ENCODE measurements at places on chromosomes 16 and 17. TPM values are rescaled to one million over a fixed set of nuclear protein-coding genes. Genes with fewer than 3 reads are reported as not detected.

The CBFA2T3 gene
- total RNA-seq: 11.1 TPM

DNA sequence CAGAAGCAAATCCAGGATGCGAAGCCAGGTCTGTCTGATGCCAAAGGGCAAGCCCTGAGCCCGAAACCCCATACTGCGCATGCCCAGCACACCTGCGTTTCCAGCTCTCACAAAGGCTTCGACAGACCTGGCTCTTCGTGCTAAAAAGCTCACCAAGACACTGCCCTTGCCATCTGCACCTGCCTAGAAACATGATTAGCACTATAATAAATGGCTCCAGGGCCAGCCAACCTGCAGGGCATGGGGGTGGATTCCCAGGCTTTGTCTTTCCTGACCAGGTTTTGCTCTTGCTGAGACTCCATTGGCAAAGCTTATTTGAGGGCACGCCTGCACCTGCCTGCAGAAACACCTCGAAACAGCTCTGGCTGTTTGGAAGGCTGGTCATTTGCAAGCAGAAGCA lies 14.4 kb upstream of the PLD6 start:
- no peak for DNase-seq

DNA sequence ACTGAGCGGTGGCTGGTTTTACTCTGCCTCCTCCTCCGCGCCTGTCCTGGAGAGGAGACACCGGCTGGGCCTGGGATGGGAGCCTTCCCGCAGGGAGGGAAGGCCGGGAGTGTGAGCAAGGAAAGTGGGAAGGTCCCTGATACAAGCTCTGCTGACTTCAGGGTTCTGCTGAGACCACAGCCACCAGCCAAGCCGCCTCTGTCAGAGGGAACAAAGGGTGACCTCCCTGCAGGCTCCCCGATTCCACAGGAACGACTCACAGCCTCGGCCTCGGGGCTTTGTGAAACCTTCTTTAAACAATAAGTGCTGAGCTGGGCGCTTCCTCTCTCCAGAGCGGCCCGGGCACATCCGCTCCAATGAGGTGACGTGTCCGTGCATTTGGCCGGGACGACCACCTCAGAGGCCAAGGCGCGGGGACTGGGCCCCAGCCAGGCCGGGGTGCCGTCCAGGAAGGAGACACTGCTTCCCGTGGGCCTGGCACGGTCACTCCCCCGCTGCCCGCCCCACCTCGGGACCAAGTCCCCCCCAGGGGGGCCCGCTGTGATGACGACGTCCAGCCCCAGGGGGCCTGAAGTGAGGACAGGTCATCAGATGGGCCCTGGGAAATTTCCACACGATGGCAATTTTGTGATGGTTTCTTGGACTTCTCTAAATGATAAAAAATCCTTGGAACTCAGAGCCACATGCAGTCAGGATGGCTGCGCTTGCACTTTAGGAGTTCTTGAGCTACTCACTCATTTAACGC lies 11.8 kb upstream of the CIBAR2 start:
- DNase-seq: peak; percentile 64

DNA sequence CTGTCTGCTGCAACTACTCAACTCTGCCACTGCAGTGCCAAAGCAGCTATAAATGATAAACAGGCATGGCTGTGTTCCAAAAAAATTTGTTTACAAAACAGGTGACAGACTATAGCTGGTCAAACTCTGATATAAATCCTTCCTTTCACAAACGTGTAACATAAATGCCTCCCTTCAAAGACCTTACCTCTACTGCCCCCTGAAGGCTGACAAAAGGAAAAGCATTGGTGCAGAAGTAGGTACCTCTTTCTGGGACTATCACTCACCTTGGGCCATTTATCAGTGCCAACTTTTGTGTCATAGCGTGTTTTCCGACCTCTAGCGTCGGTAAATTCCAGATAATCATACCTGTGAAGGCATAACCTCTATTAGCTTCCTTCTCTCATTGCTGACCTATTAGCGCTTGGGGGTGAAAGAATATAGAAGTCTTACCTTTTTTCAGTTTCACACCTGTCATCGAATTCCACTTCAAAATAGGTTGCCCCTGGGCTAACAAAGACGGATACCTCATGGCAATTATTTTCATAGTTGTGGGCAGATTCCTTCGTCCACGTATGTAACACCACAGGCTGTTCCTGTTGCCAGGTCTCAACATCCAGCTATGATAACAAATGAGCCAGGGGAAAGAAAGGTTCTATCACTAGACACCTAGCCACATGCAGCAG lies 67.9 kb downstream of the ZZEF1 start:
- DNase-seq: no peak

GRCh38 chr16:10694830-10695229 lies at the start of gene TEKT5:
Gene TEKT5 (minus strand): TSS chr16:10694930. CDS start chr16:10694873, 57 bp downstream.
- no peak for DNase-seq

The LPO gene
- not detected for total RNA-seq

The KRTAP1-5 gene
- total RNA-seq: not detected

The TNS4 gene
- total RNA-seq: not detected

DNA sequence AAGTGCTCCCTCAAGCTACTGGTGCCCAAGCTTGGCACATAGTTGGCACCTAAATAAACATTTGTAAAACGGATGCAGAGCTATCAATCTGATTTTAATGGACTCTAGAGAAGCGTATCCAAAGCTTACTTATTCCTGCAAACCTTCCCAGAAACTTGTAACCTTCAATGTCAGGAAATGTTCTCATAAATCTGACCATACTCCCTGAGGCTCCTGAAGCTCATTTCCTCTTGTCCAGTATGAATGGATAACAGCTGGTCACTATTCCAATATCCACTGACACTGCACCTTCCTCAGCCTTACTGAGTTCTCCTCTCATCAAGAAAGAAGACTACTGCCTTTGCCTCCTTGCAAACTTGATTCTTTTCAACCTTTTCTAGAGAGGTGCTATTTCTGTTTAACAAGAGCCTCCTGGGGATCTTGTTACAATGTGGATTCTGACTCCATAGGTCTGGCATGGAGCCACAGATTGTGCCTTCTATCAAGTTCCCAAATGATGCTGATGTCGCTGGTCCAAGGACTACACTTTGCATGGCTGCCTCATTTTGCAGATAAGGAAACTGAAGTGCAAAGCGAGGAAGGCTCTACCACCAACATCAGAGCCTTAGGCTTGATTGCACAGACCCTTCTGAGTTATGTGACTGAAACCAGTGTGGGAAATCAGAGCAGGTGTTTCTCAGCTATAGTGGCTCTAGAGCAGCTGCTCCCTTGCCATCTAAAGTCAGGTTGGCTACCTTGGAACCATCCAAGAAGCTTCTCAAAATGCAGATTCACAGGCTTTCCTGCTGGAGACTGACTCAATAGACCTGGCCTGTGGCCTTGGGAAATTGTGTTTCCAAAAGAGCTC lies 377.8 kb downstream of the SOX9 start:
- no peak for DNase-seq

DNA sequence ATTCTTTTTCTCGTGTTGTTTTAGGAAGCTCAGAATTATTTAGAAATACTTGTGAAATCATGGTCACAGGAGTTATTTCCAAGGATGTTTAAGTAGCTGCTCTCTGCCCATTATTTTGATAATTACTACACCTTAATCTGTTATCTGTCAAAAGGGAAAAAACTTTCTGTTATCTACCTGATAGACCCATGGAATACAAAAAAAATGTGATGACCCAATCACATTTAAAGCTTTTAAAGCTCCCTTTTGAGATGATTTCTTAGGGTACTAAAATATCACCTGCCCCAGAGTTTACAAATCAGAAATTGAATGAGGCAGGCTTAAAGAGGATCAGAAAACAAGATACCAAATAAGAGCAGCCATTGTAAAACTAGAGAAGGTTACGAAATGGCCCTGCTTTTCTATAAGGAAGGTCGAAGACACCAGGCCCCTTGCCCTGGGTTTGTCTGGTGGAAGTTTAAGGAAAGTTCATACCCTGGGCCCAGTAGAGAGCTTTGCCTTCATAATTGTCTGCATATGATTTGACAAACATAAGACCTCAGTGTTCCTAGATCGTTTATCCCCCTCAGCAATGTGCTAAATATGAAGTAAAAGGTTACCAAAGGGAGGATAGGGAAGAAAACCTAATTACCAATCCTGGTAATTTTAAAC lies 149.9 kb upstream of the TBX2 start:
- DNase-seq: no peak

- DNase-seq: no peak
Measured at GRCh38 chr17:7852919-7853690, 1.8 kb upstream of the TMEM88 start.

GRCh38 chr17:75289832-75290337 lies 652 bp upstream of the SLC25A19 start:
- DNase-seq: peak; percentile 88

- no peak for DNase-seq
Measured at GRCh38 chr17:41324180-41325075, 8.9 kb upstream of the KRTAP17-1 start.
